ENCODE measurements at places on chromosomes 5 and 9. TPM values are rescaled to one million over a fixed set of nuclear protein-coding genes. Genes with fewer than 3 reads are reported as not detected.

Gene PCDHGB5
- total RNA-seq: 20.0 TPM

Gene CEP78
- 27.6 TPM for total RNA-seq

Gene SHISAL2B
- not detected for total RNA-seq

Gene OMD
- not detected for total RNA-seq

Gene N4BP3
- total RNA-seq: 0.67 TPM

Gene NIPAL4
- total RNA-seq: not detected

Gene ADRB2
- total RNA-seq: 0.34 TPM

Gene HSPA5
- total RNA-seq: 65.7 TPM

Gene CCDC171
- 9.0 TPM for total RNA-seq

Gene PCSK1
- 1.4 TPM for total RNA-seq

Gene ADAMTS6
- 5.0 TPM for total RNA-seq

Gene WHRN
- 15.8 TPM for total RNA-seq

Gene PRDM9
- total RNA-seq: not detected

Gene CCNJL
- 6.2 TPM for total RNA-seq

Gene FOXD4L5
- under 0.01 TPM for total RNA-seq

Gene UCK1
- 42.3 TPM for total RNA-seq

Gene CTSV
- 3.6 TPM for total RNA-seq

Gene SLC4A9
- total RNA-seq: not detected

Gene NCS1
- total RNA-seq: 37.8 TPM

Gene FAM200C
- 7.0 TPM for total RNA-seq

Gene GCNT1
- total RNA-seq: 1.8 TPM

Gene CMYA5
- 1.5 TPM for total RNA-seq

Gene MYMK
- total RNA-seq: not detected

Gene FAXDC2
- total RNA-seq: 8.6 TPM

Gene RMI1
- 5.1 TPM for total RNA-seq

Gene C9
- under 0.01 TPM for total RNA-seq

Gene ARHGEF39
- total RNA-seq: 7.0 TPM

Gene ORM2
- total RNA-seq: not detected

Gene CATSPER3
- total RNA-seq: 0.15 TPM

Gene BARHL1
- not detected for total RNA-seq

Gene BAG1
- 25.8 TPM for total RNA-seq

Gene TUSC1
- 13.7 TPM for total RNA-seq

Gene CA9
- total RNA-seq: not detected

Gene SPINK6
- total RNA-seq: not detected

Gene MCTP1
- total RNA-seq: 18.5 TPM

Gene FGF1
- total RNA-seq: 0.34 TPM

Gene PBX3
- total RNA-seq: 18.0 TPM

Gene FAM151B
- 5.2 TPM for total RNA-seq

Gene EGFLAM
- total RNA-seq: not detected

Gene GRIA1
- total RNA-seq: not detected

Gene LTC4S
- total RNA-seq: not detected

Data from melanocyte of skin (primary cell).